ENCODE measurements at places on chromosomes 4 and X. TPM values are rescaled to one million over a fixed set of nuclear protein-coding genes. Genes with fewer than 3 reads are reported as not detected.

ARSJ gene
- total RNA-seq = 15.0 TPM

AFF2 gene
- 7.3 TPM for total RNA-seq

KCND1 gene
- total RNA-seq = 1.9 TPM

P2RY4 gene
- total RNA-seq = not detected

SERTM2 gene
- 0.09 TPM for total RNA-seq

S100G gene
- 0.54 TPM for total RNA-seq

SOWAHB gene
- total RNA-seq = 7.0 TPM

PTTG2 gene
- 22.0 TPM for total RNA-seq

SMARCA1 gene
- 29.8 TPM for total RNA-seq

STARD8 gene
- 27.1 TPM for total RNA-seq

CENPVL2 gene
- not detected for total RNA-seq

NIPAL1 gene
- total RNA-seq = 0.40 TPM

TEX13C gene
- total RNA-seq = not detected

GPRASP1 gene
- total RNA-seq = 4.8 TPM

DMD gene
- total RNA-seq = 37.0 TPM

FAM13A gene
- total RNA-seq = 25.4 TPM

AR gene
- total RNA-seq = 5.8 TPM

TCEANC gene
- total RNA-seq = 2.9 TPM

ADH1A gene
- not detected for total RNA-seq

HMX1 gene
- not detected for total RNA-seq

ATP1B4 gene
- not detected for total RNA-seq

KIT gene
- total RNA-seq = 38.7 TPM

INTU gene
- total RNA-seq = 5.1 TPM

ZNF718 gene
- total RNA-seq = 4.7 TPM

PAGE4 gene
- total RNA-seq = not detected

CHM gene
- 14.7 TPM for total RNA-seq

RS1 gene
- total RNA-seq = 5.5 TPM

PASD1 gene
- not detected for total RNA-seq

VCX3A gene
- not detected for total RNA-seq

SMIM31 gene
- 0.11 TPM for total RNA-seq

GPRASP3 gene
- 4.1 TPM for total RNA-seq

PAGE2B gene
- not detected for total RNA-seq

ELK1 gene
- total RNA-seq = 26.1 TPM

SPACA5 gene
- total RNA-seq = not detected

TLL1 gene
- 1.9 TPM for total RNA-seq

CT47A7 gene
- not detected for total RNA-seq

FHIP1A gene
- total RNA-seq = 36.1 TPM

SSX3 gene
- total RNA-seq = not detected

CLDN2 gene
- 0.94 TPM for total RNA-seq

MAGEB2 gene
- not detected for total RNA-seq
